ENCODE measurements at places on chromosomes 12 and 14.

GRCh38 chr12:116266168-116266601 is 11.3 kb downstream of the MED13L start:
- DNase-seq, result no peak

- peak; percentile 63 for DNase-seq
These were observed 204.7 kb downstream of the EPS8 start for GRCh38 chr12:15584366-15585041.

GRCh38 chr14:58637391-58638230 is at the start of gene DACT1:
Gene DACT1 (plus strand): TSS chr14:58637962. CDS start chr14:58638203, 241 bp downstream.
- peak; percentile 45 for DNase-seq

- DNase-seq, result no peak
These were observed 66.1 kb upstream of the PRB2 start for GRCh38 chr12:11461433-11461832.

- DNase-seq, result no peak
These were observed 4.3 kb upstream of the PRICKLE1 start for GRCh38 chr12:42593874-42594273.

GRCh38 chr14:96192975-96193805 is 11.4 kb upstream of the BDKRB2 start:
- DNase-seq, result no peak

Measured in naive thymus-derived CD4-positive, alpha-beta T cell (primary cell).